Right hindlimb (tissue), 1 donor: ENCODE measurements at places on chromosomes 2 and 18.

- no peak for DNase-seq
These were observed 124.4 kb downstream of the DIS3L2 start for GRCh38 chr2:232085826-232086425.

DNA sequence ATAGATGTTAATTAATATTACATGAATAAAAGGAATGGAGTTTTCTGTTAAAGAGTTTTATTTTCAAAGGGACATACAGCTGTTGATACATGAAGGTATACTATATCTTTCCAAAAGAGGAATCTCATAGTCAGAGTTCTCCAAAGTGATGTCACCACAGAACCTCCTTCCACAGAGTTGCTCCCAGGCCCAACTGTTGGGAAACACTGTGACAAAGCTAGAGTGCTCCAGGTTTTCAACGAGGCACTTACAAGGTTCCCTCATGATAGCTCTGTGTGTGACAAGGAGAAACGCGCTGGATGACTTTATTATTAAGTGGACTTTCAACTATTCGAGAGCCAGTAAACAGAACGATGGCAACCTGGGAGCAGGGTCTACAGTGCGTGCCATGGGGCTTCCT, 33.5 kb downstream of the PTPN18 start:
- DNase-seq = no peak

GRCh38 chr18:58682429-58683069, 11.3 kb downstream of the MALT1 start:
- DNase-seq = peak; percentile 52

GRCh38 chr18:32461709-32462272, 8.9 kb downstream of the GAREM1 start:
- DNase-seq = no peak

DNA sequence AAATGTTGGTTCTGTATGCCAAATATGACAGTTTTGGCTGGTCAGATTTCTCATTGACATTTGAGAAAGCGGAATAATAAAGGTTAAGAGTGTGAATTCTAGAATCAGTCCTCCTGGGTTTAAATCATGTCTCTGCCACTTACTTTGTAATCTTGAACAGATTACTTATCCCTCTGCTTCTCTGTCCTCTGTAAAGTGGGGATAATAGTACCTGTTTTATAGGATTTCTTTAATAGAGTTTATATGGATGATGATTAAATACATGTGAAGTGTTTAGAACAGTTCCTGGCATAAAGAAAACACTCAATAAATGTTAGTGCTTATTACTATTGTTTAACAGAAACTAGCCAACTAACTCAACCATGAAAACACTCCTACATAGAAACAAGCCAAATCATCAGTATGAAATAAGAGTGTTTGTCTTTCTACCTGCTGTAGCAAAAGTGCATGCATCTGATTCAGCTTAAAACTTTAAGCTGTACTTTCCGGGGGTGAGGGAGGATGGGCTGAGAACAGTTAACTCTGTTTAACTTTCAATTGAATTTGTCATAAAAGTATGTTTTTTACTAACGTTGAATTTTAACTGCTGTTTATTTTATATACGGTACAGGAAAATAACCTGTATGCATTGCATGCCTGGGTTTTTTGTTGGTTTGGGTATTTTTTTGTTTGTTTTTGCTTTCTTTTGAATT, 6.8 kb downstream of the HTR2B start:
- DNase-seq = no peak

DNA sequence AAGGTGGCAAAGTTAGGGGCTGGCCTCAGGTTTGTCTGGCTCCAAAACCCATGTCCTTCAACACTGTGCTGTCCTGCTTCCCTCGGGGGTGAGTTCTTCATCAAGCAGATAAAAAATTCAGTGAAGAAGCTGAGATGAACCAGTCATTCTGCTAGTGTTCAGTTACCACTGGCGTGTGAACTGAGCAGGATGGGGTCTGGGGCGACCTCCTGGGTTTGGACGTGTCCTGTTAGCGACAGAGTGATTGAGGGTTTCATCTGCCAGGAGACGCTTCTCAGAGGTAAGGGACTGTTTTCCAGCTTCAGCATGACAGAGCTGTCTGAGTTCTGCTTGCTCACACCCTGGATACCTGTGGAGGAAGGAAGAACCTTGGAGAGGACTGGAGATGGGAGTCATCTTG, 14.6 kb downstream of the CEP68 start:
- DNase-seq = no peak

- DNase-seq = no peak
These were observed 40.0 kb upstream of the DNAH7 start for GRCh38 chr2:196108604-196109003.

GRCh38 chr2:170929686-170930050, 615 bp downstream of the GORASP2 start:
- peak; percentile 59 for DNase-seq

DNA sequence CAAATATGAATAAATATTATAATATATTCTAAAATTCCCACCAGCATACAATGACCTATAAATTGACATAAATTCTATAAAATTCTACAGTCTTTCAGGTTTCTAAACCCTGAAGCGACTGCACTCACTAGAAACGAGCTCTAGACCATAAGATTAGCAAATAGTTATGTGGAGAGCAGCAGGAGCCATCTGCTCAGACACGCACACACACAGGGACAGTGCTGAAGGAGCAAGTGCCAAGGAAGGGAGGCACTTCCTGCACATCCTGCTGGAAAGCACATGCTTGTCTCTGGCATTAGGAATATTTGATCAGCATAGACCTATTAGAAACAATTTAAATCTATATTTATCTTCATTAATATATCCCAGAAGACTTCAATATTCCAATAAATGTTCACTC, 713.9 kb upstream of the CDH2 start:
- DNase-seq = no peak

DNA sequence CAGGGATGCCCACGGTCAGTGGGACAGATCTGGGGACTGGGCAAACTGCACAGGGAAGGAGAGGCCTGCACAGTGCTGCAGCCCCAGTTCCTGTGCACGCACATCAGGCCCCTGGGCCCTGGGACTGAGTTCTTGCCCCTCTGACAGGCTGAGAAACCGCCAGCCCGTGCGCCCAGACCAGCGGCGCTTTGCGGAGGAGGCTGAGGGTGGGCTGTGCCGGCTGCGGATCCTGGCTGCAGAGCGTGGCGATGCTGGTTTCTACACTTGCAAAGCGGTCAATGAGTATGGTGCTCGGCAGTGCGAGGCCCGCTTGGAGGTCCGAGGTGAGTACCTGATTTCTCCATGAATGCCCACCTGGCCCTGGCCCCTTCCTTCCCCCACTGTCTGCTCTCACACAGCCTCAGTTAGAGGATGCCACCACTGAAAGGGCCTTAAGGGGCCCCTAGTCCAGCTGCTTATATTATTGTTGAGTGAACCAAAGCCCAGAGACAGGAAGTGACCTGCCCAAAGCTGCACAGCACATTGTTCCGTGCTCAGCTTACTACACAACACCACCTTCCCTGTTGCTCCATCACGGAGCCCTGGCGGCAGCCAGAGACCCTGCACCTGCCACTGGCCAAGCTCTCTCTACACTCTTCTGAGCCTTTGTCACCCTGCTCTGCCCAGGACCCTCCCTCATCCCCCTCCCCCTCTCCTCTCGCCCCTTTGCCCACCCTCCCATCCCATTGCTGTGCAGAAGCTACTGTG, 29.8 kb downstream of the SPEG start:
- DNase-seq = no peak

GRCh38 chr2:16717477-16717876, 51.8 kb upstream of the CYRIA start:
- DNase-seq = no peak

DNA sequence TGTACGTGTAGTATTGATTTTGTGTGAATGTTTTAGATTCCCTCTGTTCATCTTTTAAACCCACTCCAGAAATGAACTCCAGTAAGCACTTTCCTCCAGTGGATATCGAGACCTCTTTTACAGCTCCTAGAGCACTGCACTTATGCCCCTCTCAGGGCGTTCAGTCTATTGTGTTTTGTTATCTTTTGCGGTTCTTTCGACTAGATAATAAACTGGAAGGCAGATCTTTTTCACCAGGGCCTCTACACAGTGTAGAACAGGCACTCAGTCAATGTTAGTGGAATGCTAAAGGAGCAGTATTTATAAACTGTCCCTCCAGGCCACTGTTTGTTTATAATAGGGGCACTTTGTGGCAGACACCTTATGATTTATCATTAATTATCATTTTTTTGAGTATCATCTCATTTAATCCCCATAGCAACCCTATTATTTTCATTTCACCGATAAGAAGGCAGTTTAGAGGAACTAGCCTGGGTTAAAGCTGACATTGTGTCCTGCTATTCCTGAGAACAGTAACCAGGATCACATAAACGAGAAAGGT, 742 bp upstream of the SOS1 start:
- DNase-seq = no peak

GRCh38 chr2:173150963-173151362, 75.3 kb downstream of the MAP3K20 start:
- no peak for DNase-seq

GRCh38 chr2:184971546-184972068, 373.3 kb downstream of the ZNF804A start:
- DNase-seq = no peak

DNA sequence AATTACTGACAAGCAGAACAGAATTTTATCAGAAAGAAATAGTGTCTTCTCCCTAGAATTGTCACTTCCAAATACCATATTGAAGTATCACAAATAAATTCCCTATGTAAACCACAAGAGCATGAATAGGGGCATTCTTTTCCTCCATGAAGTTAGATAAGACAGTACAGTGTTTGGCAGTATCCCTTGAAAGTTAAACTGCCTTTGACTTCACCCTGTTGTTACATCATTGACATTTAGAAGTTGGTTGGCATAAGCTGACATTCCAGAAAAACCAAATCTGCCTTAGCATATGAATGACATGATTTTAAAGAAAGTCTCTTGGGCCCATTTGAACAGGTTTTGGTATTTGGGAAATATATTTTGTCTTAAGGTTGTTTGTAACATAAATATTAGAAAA, 50.2 kb upstream of the OSR1 start:
- DNase-seq = no peak

DNA sequence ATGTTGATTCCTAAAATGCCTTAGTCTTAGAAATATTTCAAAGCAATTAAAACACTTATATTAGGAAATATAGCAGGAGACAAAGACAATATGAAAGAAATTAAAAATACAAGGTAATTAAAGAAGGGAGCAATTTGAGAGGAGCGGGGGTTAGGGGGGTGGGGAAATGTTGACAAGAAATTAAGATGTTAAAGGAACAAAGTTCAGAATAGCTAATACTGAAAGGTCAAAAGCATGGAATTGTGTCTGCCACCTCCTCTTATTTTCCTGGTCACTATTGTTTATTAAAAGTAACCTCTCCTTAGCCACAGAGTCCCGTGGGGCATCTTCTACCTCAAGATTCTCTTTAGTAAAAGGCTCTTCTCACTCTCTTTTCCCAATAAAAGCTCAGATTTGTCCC, 244.1 kb downstream of the MREG start:
- DNase-seq = no peak

GRCh38 chr2:176106581-176107539, at the start of gene HOXD11:
HOXD11 (plus strand) TSS chr2:176107280; CDS start chr2:176107356, 76 bp downstream.
- peak; percentile 38 for DNase-seq

GRCh38 chr18:40904295-40904694, 1050.7 kb upstream of the PIK3C3 start:
- DNase-seq = no peak

DNA sequence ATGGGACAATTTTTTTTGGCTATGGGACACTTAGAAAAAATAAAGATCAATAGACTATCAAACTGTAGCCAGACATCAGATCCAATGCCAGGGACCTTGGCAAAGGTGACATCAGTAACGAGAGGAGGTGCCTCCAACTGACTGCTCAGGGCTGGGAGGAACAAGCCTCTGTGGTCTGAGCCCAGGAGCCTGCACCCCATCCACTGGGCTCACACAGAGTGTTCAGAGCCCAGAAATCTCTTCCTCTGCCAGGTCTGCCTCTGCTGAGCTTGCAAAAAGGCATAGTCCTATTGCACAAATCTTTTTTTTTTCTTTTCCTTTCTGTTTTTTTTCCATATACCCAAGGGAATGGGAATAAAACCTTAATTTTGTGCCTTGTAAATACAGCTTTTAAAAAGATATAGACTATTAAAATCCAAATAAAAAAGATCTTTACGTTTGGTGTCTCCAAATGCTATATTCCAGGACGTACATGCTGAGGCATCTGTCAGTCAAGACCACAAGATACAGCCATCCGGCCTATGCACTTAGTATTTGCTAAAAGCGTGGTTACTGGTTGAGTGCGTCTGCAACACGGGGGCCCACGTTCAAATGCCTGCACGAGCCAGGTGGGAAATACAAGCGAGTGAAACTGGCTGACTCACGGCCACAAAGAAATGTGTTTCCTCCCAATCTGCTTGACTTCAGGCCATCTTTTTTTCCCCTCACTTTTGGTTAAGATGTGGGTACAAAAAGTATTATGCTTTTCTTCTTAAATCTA, 7.8 kb upstream of the ARHGAP25 start:
- no peak for DNase-seq

- no peak for DNase-seq
These were observed 68.0 kb downstream of the TBR1 start for GRCh38 chr2:161484061-161484460.

- no peak for DNase-seq
These were observed 52.8 kb upstream of the PMAIP1 start for GRCh38 chr18:59846814-59847490.

DNA sequence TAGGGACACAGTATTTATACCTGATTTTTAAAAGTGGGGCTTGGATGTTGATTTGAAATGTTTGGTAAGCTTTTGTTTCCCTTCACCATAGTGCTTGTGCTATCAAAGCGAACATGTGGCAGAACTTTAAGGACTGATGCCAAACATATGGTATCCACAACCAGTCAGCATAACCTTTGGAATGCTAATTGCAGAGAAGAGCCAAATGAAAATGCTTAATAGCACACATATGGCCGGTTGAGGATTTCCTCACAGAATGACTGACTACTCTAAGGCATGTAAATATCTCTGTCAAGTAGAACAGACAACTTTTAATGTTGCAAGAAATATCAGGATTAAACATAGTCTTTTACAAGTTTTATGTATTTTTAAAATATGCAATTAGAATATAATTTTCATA, 120.9 kb upstream of the COL3A1 start:
- DNase-seq = peak; percentile 53

DNA sequence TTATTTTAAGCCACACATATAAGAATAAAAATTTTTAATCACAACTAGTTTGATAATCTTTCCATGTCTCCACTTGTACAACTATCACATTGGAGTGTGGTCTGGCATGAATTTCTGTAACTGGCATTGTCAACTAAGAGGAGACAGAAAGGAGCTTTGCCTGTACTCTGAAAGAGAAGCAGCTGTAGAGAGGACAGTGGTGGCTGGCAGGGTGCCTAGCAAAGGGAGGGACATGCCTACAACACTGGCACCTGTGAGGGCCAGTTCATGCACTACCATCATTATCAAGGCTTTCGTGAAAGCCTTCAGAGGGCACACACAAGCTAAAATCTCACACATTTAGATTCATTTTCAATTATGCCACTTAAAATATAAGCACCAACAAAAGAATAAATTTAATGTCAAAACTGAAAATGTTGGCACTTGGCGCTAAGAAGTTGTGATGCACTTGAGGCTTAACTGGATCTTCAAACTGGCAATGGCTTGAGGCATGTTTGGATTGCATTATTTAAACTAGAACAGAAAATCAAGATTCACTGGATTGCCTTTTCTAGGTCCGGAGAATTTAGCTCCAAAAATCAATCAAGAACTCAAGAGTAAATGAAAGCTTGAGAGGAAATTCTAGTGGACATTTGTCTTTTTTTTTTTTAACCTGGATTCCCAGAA, 238.6 kb downstream of the ZNF385B start:
- no peak for DNase-seq

GRCh38 chr2:235911125-235911524, 257.1 kb downstream of the GBX2 start:
- no peak for DNase-seq
